ENCODE measurements at places on chromosomes 12 and 14.

GRCh38 chr12:66049538-66050282 is 80.8 kb downstream of the LLPH start:
- no peak for DNase-seq

DNA sequence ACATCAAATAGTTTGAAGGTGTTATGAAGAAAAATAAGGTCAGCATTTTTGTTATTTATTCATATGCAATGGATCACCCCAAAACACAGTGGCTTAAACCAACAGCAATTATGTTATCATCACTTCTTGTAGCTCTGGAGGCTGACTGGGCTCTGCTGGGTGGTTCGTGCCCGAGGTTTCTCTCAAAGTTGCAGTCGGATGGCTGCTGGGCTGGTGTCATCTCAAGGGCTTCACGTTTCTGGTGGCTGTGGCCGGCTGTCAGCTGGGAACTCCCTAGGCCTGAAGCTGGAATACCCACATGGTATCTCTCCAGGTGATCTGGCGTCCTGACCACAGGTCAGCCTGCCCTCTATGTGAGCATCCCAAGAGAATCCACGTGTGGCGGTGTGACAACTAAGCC is 12.0 kb downstream of the DIO3 start:
- DNase-seq: no peak

DNA sequence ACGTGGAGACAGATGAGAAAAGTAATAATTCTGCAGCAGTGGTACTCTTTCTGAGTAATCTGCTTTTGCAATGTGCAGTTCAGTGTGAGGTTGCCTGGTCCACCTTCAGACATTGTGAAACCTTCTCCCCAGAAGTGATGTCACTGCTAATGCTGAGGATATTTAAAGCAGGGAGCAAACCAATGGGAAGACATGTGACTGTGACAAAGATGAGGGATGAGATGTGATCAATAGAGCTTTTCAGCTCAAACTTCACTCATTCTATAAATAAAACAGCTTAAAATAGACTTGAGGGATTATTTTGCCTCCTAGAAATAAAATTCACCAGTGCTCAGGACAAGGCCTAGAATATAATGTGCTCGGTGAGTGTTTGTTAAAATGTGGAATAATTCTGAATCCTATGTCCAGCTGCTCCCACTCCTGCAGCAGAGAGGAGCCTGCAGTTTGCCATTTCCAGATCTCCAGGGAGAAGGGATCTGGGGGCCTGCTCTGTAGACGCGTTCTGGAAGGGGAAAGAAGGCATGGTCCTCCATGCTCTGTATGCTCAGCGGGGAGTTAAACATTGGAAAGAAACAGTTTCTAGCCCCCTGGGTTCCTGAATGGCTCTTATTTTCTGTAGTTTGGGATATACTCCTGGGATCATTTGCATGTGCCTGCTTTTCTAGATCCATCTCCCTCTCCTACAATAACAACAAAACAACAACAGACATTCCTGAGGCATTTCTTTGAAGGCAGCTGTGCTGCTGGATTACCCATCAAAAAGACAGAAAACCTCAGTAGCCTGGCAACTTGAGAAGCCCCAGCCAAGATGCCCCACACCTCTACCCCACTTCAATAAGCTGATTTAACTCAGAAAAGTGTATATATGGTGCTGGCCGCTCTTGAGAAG is 8.9 kb downstream of the SLC7A8 start:
- DNase-seq: no peak

DNA sequence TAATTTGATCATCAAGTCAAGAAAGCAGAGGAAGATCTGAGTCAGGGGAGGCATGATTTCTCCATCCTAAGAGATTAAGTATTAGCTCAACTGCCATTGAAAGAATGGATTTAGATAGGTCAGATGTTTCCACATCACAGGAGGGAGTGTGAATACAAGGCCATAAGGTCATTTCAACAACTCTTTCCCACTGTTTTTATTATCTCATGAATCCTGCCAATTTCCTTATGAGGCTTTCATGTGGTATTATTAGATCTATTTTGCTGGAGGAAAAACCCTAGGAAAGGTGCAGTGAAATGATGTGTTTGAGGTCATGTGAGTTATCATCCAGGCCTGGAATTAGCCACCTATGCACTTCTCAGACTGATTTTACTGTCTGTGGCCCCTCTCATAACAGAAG is 269.0 kb downstream of the NOVA1 start:
- no peak for DNase-seq

- DNase-seq: no peak
These were observed 1.8 kb upstream of the UBE2N start for GRCh38 chr12:93443576-93443975.

- DNase-seq: no peak
These were observed 958 bp downstream of the RTN1 start for GRCh38 chr14:59869381-59870255.

GRCh38 chr12:77720258-77720657 is 110.4 kb upstream of the NAV3 start:
- DNase-seq: no peak

DNA sequence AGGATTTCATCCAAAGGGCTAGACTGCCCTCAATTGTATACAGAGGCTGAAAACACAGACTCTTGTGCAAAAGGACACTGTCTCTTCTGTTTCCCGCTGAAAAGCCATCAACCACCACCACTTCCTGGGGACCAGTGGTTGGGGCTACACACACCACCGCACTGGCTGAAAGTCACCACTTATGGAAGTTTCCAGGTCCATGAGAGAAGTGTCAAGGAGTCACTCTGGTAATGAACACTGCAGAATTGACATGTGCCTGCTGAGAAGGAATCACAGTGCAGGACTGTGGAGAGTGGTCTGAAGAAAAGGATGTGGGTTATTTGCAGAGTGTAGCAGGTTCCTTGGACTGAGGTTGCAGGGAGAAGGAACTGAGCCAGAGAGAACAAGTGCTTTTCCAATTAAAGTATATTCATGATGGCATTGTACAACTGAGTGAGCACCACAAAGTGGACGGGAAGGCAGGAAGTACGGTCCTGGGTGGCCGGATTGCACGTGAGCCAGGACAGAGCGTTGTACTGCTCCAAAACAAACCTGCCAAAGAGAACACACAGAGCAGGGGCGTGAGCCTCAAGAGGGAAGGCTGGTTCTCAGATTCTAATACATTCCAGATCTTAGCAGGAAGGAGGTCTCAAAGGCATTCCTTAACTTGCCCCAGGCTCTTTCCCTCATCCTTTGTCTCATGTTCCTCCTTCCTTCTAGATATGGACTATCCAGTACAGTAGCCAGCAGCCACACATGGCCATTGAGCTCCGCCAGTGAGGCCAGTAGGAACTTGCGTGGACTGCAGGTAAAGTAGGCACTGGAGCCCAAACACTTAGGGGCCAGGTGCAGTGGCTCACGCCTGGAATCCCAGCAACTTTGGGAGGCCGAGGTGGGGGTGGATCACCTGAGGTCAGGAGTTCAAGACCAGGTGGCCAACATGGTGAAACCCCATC is 316.4 kb downstream of the MED13L start:
- no peak for DNase-seq

DNA sequence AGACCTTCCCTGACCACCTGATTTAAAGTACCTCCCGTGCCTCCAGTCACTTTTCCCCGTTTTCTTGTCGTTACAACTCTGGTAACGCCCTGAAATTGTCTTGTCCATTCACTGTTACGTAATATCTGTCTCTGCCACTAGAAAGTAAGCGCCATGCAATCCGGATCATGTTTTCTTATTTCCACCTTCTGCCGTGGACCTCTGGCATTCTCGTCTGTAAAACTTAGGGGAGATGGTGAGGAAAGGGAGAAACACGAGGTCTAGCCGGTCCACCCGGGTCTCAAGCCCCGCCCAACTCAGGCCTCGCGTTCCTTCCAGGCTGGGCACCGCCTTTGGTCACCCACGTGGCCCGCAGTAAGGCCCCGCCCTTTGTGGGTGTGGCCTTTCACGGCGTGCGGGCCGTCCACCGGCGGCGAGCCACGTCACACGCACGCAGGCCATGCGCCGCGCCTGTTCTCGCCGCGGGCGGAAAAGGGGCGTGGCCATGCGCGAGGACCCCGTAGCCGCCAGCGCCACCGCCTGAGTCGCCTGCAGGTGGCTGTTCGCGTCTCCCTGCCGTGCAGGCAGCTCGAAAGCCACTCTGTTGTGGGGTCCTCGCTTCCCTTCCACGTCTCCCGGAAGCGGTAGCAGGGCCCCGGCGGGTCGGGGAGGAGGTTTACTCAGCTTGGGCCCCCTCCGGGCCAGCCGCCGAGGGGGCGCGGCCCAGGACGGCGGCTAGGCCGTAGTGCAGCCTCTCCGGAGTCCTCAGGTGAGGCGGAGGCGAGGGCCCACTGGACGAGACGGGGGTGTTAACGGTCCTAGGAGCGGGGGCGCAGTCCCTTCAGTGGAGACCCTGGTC is at the start of gene GOLGA5:
Gene GOLGA5 (plus strand): TSS at position 597 of the 838 bp plus-strand sequence. CDS start 3,133 bp downstream, outside the sequence.
- DNase-seq: peak; percentile 69

- no peak for DNase-seq
These were observed 164.8 kb downstream of the ZFP36L1 start for GRCh38 chr14:68627868-68628604.

DNA sequence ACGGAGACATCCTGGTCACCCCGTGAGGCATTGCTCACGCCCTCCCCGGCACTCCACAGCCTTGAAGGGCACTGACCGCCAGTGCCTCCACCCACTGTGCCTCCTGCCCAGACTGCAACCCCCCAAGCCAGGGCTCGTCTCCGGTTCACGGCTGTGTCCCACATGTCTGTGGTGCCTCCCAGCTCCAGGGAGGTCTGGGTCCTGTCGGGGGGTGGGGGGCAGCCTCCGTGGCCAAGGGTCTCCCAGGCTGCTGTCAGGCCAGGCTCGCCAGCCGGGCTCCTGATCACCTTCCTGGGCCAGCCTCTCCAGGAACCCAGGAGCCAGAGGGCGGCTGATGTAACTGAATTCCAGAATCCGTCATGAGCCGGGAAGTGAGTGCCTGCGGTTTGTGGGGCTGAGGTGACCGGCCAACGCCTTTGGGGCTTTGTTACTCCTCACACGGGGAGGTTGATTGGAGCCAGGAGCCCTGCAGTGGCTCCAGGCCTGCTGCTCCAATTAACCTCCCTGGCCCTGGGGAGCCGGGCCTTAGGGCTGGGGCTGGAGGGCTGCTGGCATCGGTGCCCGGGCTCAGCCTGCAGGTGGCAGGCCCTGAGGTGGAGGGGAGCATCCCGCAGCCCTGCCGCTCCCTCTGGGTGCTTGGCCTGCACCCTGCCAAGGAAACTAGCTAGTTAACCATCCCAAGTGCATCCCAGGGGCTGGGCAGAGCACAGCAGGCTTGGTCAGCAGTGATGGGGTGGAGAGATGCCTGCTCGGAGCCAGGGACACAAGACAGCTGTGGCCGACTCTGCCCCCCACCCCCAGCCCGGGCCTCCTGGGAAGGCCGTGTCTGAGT is 36.4 kb upstream of the FBRSL1 start:
- no peak for DNase-seq

- DNase-seq: no peak
These were observed 187.0 kb downstream of the DACT1 start for GRCh38 chr14:58824796-58825195.

Measured in NCI-H187 treated with DMSO at 0.1 percent for 48 hours (cell line).